ENCODE measurements at places on chromosomes 12 and 14.

- DNase-seq, result no peak
These were observed 262.0 kb upstream of the TMPO start for GRCh38 chr12:98253207-98254037.

- no peak for DNase-seq
These were observed 1.6 kb upstream of the MLXIP start for GRCh38 chr12:122076743-122077495.

GRCh38 chr14:97942921-97943320 lies 1145.7 kb downstream of the VRK1 start:
- DNase-seq, result no peak

DNA sequence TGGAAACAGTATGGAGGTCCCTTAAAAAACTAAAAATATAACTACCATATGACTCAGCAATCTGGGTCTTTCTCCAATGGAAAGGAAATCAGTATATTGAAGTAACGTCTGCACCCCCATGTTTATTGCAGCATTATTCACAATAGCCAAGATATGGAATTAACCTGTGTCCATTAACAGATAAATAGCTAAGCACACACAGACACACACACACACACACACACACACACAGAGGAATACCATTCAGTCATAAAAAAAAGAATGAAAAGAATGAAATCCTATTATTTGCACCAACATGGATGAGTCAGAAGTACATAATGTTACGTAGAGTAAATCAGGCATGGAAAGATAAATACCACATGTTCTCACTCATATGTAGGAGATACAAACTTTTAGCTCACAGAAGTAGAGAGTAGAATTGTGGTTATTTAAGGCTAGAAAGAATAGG lies 4.7 kb downstream of the KLRK1 start:
- DNase-seq, result peak; percentile 81

DNA sequence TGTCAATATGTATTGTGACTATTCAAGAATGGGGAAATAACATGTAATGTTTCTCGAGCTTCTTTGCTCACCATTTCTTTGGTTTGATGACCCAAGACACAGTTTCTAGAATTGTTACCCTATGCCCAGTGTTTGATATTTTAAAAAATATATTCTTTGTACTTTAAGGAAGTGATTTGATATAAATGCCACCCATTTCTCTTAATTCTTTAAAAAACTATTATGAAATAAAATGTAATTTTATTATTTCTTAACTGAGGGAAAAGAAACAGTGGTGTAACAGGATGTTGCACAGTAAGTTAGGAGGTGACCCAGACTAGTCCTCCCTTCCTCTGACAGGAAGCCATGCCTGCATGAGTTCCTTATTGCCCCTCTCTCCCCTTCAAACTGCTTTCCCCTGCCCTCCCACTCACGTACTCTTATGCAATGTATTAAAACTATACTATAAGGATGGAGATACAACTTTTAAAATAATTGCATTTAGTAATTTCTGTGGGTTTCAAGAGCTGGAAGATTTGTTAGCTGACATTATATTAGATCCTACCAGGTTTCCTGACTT lies 279.4 kb downstream of the TMTC2 start:
- DNase-seq, result no peak

DNA sequence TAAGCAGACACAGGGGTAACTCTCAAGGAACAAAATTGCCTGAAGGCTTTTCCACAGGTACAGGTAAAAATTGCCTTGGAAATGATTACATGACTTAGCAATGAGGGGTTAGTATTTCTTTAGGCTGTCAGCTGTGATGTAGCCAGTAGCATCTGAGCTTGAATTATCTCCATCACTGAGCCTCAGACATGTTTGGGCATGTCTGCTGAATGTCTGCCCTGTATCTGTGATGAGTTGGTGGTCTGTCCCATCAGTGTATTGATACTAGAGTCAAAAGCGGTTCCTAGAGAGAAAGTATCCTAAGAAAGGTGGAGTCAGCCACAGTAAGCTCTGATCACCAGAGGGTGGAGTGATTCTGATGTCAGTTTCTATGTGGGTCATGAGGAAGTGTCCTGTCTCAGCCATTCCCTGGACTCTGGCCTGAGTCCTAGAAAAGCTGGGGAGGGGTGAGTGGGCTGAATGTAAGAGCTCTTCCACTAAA lies 16.3 kb downstream of the AKAP6 start:
- peak; percentile 39 for DNase-seq

DNA sequence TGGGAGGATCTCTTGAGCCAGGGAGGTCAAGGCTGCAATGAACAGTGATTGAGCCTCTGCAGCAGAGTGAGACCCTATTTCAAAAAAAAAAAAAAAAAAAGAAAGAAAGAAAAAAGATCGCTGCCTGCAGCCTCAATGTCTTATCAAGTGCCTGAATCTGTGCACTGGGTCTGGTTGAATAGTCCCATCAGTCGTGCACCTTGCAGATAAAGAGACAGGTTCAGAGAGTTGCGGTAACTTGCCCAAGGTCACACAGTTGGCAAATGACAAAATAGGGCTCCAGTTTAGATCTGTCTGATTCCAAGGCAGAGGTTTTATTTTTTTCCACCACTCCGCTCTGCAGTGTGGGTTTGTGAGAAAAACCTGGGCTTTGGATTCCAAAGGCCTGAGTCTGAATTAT lies 649 bp upstream of the PLA2G1B start:
- no peak for DNase-seq

Data from adipocyte (in vitro differentiated cells).